ENCODE measurements at places on chromosomes 4 and X.

GRCh38 chr4:89610236-89610635 is 226.7 kb downstream of the SNCA start:
- H3K4me1 ChIP-seq, result no peaks in the 10 kb centered on the region
- no peak overlapping the region for H3K27ac ChIP-seq
- DNase-seq, result no peak
- no peaks in the 10 kb centered on the region for H3K27me3 ChIP-seq
- no peak overlapping the region for H3K4me3 ChIP-seq
- no peaks in the 10 kb centered on the region for H3K36me3 ChIP-seq

- no peaks in the 10 kb centered on the region for H3K27me3 ChIP-seq
- no peak overlapping the region for H3K4me3 ChIP-seq
- H3K4me1 ChIP-seq, result no peaks in the 10 kb centered on the region
- H3K36me3 ChIP-seq, result peaks cover 5% of the 10 kb centered on the region
These were observed 158.8 kb downstream of the CAMK2D start for GRCh38 chr4:113602646-113603228.

GRCh38 chr4:98771959-98772632 is 113.7 kb upstream of the TSPAN5 start:
- H3K27ac ChIP-seq, result no peak overlapping the region
- no peaks in the 10 kb centered on the region for H3K4me1 ChIP-seq
- no peaks in the 10 kb centered on the region for H3K27me3 ChIP-seq
- no peak for DNase-seq

DNA sequence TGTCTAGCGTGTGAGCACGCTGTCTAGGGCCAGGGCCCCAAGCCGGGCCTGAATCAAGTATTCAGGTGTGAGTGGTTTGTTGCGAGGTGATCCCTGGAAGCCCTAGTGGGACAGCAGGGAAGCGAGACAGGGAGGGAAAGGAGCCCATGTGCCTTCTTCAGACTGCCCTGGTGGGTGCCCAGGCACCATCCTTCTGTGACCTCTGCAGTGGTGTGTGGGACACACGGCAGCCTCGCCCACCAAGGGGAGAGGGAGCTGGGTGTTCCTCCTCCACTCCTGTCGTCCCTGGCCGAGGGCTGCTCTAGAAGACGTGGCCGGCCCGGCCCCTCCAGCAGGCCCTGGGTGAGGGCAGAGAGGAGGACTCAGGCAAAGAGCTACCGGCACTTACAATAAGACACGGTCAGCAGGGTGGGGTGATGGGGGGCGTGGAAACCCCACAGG is 47.4 kb downstream of the HTRA3 start:
- no peaks in the 10 kb centered on the region for H3K4me1 ChIP-seq
- no peak overlapping the region for H3K4me3 ChIP-seq
- no peak for DNase-seq
- H3K27ac ChIP-seq, result no peak overlapping the region
- H3K27me3 ChIP-seq, result no peaks in the 10 kb centered on the region

DNA sequence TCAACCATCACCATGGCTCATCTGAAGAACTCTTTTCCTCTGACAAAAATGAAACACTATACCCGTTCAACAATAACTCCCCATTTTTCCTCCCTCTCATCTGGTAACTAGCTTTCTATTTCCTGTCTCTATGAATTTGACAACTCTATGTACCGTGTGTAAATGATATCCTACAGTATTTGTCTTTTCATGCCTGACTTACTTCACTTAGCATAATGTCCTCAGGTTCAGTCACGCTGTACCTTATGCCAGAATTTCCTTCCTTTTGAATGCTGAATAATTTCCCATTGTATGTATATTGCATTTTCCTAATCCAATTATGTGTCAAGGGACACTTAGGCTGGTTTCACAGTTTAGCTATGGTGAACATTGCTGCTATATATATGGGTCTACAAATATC is 18.2 kb downstream of the MAGEA9 start:
- H3K36me3 ChIP-seq, result no peaks in the 10 kb centered on the region
- no peaks in the 10 kb centered on the region for H3K27me3 ChIP-seq
- H3K4me1 ChIP-seq, result peaks cover 6% of the 10 kb centered on the region
- no peak for DNase-seq
- no peak overlapping the region for H3K27ac ChIP-seq

GRCh38 chr4:25955705-25956104 is 41.7 kb downstream of the SMIM20 start:
- no peaks in the 10 kb centered on the region for H3K36me3 ChIP-seq
- H3K4me1 ChIP-seq, result peaks cover 11% of the 10 kb centered on the region
- no peak overlapping the region for H3K4me3 ChIP-seq
- H3K27ac ChIP-seq, result no peak overlapping the region
- DNase-seq, result no peak

GRCh38 chrX:40145923-40146261 is 48.1 kb upstream of the BCOR start:
- H3K4me1 ChIP-seq, result peaks cover 28% of the 10 kb centered on the region
- H3K27ac ChIP-seq, result no peak overlapping the region
- H3K4me3 ChIP-seq, result peak overlapping the region; percentile 52
- DNase-seq, result no peak
- H3K27me3 ChIP-seq, result no peaks in the 10 kb centered on the region

- H3K4me1 ChIP-seq, result peaks cover 31% of the 10 kb centered on the region
- no peaks in the 10 kb centered on the region for H3K36me3 ChIP-seq
- no peak for DNase-seq
- H3K27ac ChIP-seq, result no peak overlapping the region
These were observed 1.1 kb downstream of the NUDT9 start for GRCh38 chr4:87423317-87424098.

GRCh38 chrX:101691835-101692234 is 32.2 kb upstream of the ARMCX2 start:
- H3K36me3 ChIP-seq, result no peaks in the 10 kb centered on the region
- no peak overlapping the region for H3K27ac ChIP-seq
- no peak for DNase-seq
- no peak overlapping the region for H3K4me3 ChIP-seq
- no peaks in the 10 kb centered on the region for H3K4me1 ChIP-seq

DNA sequence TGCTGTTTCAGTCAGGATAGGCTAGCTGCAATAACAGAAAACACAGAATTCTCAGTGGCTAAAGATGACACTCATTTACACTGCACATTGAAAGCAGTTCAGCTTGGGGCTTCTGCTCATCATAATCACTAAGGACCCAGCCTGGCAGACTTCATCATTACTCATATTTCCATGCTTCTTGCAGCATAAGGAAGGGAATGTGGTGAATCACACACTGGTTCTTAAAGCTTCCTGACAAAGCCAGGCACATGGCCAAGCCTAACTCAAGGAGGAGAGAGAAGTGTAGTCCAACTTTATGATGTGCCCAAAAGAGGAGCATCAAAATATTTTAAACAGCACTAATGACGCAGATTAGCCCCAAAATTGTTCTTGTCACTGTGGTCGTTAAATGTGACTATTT is 186.5 kb downstream of the BANK1 start:
- no peak for DNase-seq
- no peak overlapping the region for H3K4me3 ChIP-seq
- no peak overlapping the region for H3K27ac ChIP-seq

GRCh38 chr4:52950226-52950625 is 88.1 kb downstream of the RASL11B start:
- no peak for DNase-seq
- H3K27me3 ChIP-seq, result no peaks in the 10 kb centered on the region
- no peaks in the 10 kb centered on the region for H3K36me3 ChIP-seq
- H3K4me3 ChIP-seq, result no peak overlapping the region
- H3K27ac ChIP-seq, result no peak overlapping the region

- H3K36me3 ChIP-seq, result no peaks in the 10 kb centered on the region
- H3K27ac ChIP-seq, result no peak overlapping the region
- H3K4me1 ChIP-seq, result no peaks in the 10 kb centered on the region
- no peak for DNase-seq
- H3K27me3 ChIP-seq, result no peaks in the 10 kb centered on the region
- H3K4me3 ChIP-seq, result no peak overlapping the region
These were observed 135.9 kb downstream of the PRKX start for GRCh38 chrX:3577551-3577950.

- H3K4me3 ChIP-seq, result no peak overlapping the region
- H3K27ac ChIP-seq, result no peak overlapping the region
- H3K27me3 ChIP-seq, result no peaks in the 10 kb centered on the region
- no peaks in the 10 kb centered on the region for H3K4me1 ChIP-seq
- no peak for DNase-seq
These were observed 223.7 kb downstream of the QDPR start for GRCh38 chr4:17288151-17288550.

DNA sequence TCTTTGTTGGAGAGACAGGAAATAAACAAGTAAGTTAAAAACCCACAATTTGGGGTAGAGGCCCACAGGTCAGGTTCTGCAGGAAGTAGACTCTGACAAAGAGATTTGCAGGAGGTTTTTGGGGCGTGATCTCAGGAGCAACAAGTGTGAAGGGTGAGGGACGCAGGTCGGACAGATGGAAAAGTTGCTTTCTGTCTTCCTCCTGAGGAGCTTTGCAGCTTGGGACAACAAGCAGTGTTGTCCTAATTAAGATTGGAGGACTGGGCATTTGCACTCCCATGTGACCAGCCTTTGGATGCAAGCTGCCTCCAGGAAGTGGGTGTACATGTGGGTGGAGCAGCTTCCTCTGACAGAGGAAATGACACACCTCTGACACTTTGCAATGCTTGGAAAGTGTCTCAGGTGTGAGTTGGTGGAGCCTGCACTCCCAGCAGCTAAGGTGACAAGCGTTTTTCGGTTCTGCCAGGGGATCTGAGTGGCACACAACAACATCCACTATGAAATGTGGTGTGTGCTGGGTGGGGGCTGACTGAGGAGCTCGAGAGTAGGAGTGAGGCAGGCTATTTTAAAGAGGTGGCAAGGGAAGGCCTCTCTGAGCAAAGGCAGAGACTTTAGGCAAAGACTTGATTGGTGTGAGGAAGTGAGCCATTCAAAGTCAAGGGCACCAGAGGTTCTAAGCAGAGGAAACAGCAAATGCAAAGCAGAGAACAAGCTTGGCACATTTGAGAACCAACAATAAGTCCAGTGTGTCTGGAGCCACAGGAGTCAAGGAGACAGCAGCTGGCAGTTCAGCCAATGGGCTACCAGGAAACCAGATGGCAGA is 339.8 kb upstream of the GATB start:
- peak overlapping the region; percentile 89 for H3K27ac ChIP-seq
- H3K4me1 ChIP-seq, result peaks cover 100% of the 10 kb centered on the region
- H3K4me3 ChIP-seq, result peak overlapping the region; percentile 32
- peak; percentile 92 for DNase-seq
- no peaks in the 10 kb centered on the region for H3K36me3 ChIP-seq

Data from CD4-positive, alpha-beta T cell (primary cell).